ENCODE measurements at places on chromosomes 2 and 18.

DNA sequence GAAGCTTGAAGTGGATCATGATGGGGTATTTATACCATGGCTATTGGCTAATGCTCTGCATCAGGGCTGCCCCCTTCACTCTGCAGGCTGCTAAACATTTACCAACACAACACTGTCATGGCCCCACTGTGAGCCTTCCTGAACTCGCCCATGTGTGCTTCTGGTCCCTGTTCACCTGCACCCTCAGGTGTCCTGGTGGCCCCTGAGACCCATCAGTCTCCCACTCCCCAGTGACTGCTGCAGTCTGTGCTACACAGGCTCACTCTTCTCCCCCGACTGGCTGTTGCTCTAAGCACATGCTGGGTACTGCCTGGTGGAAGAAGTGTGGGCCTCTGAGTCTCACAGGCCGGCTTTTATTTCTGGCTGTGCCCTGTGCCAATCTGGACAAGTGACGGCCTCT, 183.0 kb upstream of the HS6ST1 start:
- DNase-seq: no peak

DNA sequence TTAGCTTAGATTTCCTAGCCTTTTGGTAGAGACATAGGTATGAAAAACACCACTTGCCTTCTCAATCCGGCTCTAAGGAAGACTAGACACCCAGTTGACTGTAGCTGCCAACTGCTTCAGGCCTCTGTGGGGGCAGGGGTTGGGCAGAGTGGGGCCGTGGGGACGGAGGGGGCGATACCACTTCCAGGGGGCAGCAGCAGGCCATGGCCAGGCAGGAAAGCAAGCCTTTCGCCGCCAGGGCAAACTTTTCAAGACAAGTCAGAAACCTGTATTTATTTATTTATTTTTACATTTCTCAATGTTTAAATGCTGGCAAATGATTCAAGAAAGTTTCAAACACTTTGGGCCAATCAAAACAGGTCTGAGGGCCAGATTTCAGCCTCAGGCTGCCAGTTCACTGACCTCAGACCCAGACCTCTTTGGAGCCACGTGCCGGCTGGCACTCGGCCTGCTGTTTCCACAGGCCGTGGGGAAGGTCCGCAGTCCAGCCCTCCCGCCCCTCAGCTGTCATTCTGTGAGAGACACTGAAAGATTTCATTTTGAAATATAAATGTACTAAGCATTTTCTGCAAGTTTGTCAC, 63.8 kb downstream of the MEX3C start:
- no peak for DNase-seq

DNA sequence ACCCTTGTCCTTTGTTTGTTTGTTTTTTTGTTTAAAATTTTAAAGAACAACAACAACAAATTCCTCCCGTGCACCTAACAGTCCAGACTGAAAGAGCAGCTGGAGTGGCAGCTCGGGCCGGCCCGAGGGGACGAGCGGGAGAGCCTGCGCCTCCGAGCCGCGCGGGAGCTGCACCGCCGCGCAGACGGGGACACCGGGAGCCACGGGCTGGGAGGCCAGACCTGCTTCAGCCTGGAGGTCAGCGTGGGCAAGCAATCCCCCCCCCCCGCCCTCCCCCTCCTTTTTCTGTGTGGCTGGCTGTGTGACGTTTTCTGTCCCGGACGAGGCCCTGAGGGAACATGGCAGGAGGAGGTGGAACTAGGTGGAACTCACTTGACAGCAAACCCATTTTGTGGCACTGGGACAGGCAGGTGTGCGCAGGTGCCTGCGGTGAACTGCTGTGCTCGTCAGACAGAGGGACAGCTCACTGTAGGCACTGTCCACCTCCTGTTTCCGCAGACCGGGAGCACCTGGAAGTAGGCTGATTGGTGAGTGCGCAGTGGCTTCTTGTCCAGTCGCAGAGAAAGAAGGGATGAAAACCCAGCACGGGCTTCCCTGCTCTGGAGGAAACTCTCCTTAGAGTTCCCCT, 80.6 kb downstream of the MTCL1 start:
- no peak for DNase-seq

DNA sequence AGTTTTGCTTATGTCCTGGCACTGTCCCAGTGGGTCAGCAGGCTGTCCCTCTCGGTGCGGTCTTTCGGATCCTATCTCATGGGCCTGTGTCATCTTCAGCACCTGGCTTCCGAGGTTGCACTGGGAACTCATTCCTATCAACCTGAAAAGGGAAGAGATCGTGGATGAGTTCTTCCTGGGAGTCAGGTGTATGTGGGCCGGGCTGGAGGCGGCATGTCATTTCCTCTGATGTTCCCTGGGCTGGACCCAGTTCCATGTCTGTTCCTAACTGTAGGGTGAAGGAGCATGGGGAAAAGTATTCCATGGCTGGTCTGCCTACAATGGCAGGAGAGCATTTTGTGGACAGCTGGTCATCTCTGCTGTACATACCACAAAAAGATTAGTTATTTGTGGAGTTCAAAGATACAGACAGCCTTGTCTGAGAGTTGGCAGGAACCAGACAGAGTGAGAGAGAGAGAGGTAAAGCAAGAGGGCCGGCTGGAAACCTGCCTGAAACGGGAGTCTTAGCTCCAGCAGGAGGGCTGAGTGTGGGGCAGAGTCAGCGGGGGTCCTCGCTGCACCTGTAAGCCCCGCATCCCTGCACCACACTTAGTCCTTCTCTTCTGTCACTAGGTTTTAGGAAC, 25.2 kb downstream of the FAM228A start:
- DNase-seq: no peak

- DNase-seq: no peak
Observed at GRCh38 chr2:36087344-36087743, 268.2 kb upstream of the CRIM1 start.

DNA sequence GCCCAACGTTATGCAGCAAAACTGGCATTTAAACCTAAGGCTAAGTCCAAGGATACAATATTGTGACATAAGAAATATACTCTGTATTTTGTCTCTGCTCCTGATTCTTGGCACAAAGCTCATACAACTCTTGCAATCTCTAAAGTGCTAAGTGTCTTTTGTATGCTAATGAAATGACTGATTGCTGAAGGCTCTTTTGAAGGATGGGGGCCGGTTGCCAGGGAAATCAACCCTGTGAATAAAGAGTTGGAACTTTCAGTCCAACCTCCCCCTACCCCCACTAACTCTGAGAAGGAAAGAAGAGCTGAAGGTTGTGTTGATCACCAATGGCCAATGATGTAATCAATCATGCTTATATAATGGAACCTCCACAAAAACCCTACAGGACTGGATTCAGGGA, 40.3 kb downstream of the SESTD1 start:
- DNase-seq: no peak

- DNase-seq: peak; percentile 83
Observed at GRCh38 chr2:23940718-23941620, 706 bp downstream of the UBXN2A start.

GRCh38 chr2:119157850-119158511, 570 bp downstream of the C1QL2 start:
- peak; percentile 42 for DNase-seq

DNA sequence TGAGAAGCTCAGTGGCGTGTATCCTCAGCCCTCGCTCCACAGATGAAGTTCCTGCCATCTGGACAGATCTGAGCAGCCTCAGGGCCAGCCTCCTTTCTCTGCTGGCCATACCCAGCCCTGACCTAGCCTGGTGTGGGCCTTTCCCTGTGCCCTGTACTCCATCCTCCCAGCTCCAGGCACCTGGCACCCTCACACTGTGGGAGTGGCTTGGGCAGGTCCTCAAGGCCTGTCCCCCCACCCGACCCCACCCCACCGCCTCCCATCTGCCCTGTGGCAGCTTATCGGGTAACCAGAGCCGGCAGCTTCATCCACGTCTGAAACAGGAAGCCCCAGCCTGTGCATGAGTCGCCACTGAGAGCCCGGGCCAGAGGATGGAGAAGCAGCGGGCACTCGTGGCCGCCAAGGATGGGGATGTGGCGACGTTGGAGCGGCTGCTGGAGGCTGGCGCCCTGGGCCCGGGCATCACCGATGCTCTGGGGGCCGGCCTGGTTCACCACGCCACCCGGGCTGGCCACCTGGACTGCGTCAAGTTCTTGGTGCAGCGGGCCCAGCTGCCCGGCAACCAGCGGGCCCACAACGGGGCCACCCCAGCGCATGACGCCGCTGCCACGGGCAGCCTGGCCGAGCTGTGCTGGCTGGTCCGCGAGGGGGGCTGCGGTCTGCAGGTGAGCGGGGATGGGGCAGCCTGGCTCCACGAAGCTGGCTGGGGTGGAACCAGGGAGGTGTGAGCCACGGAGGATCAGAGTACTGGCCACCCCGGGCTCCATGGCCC, at the start of gene ESPNL:
TSS of gene ESPNL (plus strand) at position 292 of the 772 bp plus-strand sequence. CDS start at position 372, 80 bp downstream.
- DNase-seq: no peak

GRCh38 chr2:38828460-38828859, 47.3 kb downstream of the DHX57 start:
- DNase-seq: no peak

- no peak for DNase-seq
Observed at GRCh38 chr2:234812851-234813250, 139.0 kb upstream of the SH3BP4 start.

DNA sequence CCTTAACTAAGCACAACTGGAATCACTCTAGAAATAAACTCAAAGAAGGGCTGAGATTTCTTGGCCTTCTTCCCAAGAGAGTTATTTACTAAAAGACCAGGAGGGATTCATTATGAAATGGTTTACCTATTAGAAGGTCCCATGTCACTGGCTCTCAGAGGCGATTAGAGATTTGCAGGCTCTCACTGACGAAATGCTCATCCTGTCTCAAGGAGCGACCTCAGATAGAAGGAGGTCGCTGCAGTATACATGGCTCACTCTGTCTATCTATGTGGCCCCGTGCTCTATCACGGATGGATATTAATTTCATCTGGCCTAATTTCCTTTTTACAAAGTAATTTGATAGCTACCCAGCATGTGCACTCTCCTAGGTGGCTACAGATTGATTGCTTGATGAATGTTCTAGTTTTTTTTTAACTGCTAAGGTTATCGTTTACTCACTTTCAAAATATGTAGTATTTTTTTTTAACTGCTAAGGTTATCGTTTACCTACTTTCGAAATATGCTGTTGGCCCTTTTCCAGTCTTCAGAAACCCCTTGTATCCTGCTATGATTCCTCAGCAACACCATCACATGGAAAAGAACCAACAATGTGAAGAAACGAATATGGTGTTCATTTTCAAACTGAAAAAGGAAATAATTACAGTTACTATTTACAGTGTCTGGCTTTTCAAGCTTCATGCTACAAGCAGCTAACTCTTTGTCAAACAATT, 9.1 kb downstream of the SMIM21 start:
- peak; percentile 38 for DNase-seq

GRCh38 chr18:8932866-8933265, 169.6 kb upstream of the NDUFV2 start:
- DNase-seq: no peak

GRCh38 chr2:226868331-226869162, 32.7 kb downstream of the RHBDD1 start:
- DNase-seq: no peak

DNA sequence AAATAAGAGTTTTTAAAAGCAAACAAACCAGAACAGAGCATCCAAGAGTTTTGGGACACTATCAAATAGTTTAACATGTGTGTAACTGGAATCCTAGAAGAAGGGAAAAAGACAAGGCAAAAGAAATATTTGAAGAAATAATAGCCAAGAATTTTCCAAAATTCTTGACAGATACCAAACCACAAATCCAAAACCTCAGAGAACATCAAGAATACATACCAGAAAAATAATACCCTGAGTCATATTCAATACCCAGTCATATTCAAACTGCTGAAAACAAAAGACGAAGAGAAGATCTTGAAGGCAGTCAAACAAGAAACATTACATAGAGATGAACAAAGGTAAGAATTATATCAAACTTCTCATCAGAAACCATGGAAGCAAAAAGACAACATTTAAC, 22.9 kb downstream of the INO80C start:
- no peak for DNase-seq

DNA sequence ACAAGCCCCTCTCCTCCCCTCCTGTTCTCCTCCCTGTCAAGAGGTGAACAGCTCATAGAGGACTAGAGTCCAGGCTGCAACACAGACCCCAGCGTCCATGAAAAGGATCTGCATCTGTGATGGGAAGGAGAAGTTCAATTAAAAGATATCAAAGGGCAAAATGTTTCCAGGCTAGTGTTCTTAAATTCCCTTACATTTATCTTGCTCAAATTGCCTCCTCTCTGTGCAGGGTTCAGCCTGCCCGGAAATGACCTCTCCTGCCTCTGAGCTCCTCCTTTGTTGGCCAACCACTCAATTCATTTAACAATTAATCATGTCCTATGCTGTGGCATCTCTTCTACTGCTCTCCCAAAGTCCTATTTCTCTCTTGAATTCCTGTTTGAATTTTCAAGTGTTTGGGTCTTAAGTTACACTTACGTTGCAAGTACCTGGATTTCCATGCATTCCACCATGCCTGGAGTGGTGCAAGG, 105.3 kb downstream of the TSN start:
- no peak for DNase-seq

- no peak for DNase-seq
Observed at GRCh38 chr2:48902521-48902920, 147.0 kb upstream of the LHCGR start.

DNA sequence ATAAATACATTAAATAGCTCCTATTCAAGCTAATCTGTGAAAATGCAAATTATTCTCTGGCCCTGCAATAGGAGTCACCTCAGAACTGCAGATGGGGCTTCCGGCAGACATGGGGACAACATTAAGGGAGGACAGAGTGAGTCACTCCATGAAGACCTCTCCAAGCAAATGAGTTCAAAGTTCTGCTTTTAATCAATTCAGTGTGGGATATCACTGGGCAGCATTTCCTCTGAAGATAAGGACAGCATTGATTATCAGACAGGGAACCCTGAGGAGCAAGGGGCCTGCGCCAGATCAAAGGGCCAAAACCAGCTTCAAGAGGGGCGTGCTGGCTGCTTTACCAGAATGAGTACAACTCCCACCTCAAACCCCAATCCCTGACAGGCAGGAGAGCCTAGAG, 356.9 kb upstream of the KLHL29 start:
- DNase-seq: no peak

DNA sequence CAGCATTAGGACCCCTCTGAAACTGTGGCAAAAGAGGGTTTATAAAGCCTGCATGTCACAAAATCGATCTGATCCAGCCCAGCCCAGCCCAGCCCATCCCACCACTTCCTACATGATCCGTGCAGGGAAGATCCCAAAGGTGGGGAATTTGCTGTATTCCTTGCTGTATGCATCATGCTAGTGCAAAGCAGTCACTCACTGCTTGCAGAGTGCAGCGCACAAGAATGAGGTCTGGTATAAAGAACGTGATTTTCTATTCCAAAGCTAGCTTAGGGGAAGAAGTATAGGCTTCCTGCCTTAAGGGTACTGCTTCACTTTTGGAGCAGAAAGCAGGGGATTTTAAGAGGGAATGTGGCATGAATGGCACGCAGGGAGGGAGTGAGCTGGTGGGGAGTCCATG, 18.9 kb upstream of the SERPINB11 start:
- DNase-seq: no peak

DNA sequence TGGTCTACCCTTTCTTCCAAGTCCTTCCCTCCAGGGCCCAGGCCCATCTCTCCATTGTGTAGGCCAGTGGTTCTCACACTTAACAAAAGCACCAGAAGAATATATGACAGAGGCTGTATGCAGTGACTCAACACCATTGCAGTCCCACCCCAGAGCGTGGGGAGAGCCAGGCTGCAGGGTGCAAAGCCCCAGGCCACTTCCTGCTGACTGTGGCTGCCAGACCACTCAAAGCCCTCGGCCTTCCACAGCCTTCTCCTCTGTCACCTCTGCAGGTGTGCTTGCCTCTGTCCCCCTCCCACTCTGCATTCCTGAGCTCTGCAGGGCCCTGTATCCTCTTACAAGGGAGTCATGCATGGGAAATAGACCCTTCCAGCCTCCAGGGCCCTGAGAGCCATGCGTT, 40.4 kb upstream of the ARHGEF4 start:
- no peak for DNase-seq

- DNase-seq: no peak
Observed at GRCh38 chr18:42426496-42427015, 471.5 kb downstream of the PIK3C3 start.

- DNase-seq: no peak
Observed at GRCh38 chr18:58230438-58231179, 186.6 kb downstream of the NEDD4L start.
